NCI-H748 treated with DMSO at 0.1 percent for 48 hours (cell line): ENCODE measurements at places on chromosomes 12 and 14.

DNA sequence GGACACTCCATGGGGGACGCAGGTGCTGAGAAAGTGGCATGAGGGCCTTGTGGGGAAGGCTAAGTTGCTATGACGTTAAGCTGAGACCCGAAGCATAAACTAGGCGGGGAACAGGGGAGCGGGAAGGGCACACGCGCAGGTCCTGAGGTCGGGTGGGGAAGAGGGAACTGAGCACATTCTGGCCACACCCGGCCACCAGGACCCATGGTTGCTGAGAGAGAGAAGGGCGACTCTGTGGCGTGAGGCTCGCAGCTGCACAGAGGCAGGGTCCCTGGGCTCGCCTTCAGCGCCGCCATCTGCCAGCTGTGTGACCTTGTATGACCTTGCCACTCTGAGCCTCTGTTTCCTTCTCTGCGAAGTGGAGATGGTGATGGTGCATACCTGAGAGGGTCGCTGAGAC lies 182.5 kb downstream of the PHETA1 start:
- no peak for DNase-seq

DNA sequence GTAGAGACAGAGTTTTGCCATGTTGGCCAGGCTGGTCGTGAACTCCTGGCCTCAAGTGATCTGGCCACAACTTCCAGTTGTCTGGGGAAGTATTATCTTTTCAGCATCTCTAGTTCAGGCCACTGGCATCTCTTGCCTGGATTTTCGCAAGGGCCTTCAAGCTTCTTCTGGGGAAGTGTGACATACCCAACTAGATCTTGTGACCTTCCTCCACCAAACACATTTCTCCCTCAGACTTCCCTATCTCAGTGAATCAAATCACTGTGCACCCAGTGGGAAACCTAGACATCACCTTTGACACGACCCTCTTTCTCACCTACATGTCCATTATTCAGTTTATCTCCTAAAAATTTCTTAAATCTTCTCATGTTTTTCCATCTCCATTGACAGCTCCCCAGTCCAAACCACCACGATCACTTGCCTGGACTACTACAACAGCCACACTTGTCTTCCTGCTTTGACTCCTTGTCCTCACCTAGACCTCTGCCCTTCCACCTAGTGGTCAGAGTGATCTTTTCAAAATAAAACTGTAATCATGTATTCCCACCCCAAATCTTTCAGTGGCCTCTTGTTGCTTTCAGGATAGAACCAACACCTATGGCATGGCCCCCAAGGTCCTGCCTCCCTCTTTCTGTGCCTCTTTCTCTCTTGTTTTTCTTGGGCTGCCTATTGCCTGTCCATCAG lies 3.3 kb downstream of the EEF1AKMT3 start:
- no peak for DNase-seq

GRCh38 chr12:15984963-15985362 lies 73.8 kb downstream of the DERA start:
- DNase-seq: no peak

- DNase-seq: no peak
These were observed 87.9 kb downstream of the USP15 start for GRCh38 chr12:62347922-62348650.

DNA sequence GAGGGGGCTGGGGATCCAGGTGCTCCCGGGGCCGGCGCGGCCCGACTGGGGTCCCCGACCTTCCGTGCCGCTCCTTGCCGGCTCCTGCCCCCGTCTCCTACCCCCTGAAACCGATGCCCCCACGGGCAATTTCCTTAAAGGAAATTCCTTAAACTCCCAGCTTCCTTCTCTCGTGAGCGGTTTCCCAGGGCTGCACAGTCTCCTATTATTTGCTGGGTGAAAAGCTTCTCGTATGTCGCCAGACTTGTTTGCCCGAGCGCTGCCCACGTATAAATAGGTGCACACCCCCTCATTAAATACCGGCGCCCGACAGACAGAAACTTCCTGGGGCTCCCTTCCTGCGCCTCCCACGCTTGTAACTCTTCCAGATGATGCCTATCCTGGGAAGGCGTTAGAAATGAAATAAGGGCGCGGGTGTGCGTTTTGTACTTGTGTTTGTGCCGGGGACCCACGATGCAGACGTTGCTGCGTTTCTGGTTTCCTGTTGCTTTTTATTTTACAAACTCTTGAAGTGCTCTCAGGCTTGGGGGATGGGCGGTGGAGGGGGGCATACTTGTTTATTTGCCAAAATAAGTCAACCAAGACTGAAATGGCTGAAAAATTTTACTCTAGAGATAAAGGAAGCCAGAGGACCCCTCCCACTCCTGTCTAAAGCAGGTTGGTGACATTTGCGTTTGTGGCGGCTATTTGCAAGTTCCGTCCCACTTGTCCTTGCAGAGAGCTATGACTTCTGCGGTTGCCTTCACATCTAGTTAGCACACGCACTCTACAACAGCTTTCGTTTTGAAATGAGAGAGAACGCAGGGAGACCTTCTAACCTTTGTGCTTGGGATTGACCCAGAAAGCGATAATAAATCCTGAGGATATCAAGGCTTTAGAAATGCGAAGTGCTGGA lies 1.0 kb downstream of the HIP1R start:
- DNase-seq: peak; percentile 38

DNA sequence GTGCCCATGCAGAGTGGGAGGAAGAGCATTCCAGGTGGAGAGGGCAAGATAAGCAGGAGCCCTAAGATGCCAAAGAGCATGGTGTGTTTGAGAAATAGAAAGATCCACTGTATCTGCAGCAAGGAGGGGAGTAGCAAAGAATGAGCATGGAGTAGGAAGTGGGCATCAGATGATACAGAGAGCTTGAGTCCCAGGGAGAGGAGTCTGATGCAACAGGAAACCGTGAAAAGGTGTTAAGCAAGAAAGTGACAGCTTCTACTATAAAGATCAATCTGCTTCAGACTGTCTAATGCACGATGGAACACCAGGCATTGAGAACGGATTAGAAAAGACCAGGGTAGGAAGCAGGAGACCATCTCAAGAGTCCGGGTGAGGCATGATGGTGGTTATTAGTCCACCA lies 12.3 kb upstream of the GPRC5D start:
- DNase-seq: no peak

DNA sequence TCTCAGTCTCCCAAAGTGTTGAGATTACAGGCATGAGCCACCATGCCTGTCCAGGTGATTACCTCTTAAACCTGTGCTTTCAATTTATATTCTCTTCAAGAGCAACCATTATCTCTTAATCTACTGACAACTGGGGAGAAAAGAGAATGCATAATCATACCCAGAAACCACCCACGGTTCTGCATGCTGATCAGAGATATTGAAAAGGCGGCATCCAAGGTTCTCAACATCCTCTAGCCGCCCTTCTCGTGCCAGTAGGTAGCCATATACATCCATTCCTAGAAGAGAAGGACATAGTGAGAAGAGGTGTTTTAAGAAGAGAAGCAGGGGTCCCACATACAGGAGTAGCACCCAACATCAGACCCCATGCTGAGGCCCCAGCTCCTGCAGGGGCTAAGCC lies 20.8 kb downstream of the ANAPC7 start:
- DNase-seq: no peak

DNA sequence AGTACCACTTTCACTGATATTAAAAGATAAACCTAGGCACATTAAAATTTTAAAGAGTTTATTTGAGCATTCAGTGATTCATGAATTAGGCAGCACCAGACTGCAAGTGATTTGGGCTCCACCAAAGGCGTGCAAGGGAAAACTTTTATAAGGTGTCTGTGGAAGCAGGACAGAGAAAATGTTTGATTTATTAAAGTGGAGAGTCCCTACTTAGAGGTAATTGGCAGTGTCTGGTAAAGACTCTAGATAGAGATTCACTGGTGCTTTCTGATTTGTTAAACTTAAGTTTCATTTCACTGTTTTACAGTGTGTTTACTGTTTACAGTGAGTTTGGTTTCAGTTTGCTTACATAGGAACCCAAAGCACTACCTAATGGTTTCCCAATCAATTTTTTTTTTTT lies 72.8 kb downstream of the ANKS1B start:
- DNase-seq: no peak

- no peak for DNase-seq
These were observed 47.1 kb downstream of the SPATS2 start for GRCh38 chr12:49414364-49414763.
